SJSA1 (cell line): ENCODE measurements at places on chromosomes 1 and 21. TPM values are rescaled to one million over a fixed set of nuclear protein-coding genes. Genes with fewer than 3 reads are reported as not detected.

DNA sequence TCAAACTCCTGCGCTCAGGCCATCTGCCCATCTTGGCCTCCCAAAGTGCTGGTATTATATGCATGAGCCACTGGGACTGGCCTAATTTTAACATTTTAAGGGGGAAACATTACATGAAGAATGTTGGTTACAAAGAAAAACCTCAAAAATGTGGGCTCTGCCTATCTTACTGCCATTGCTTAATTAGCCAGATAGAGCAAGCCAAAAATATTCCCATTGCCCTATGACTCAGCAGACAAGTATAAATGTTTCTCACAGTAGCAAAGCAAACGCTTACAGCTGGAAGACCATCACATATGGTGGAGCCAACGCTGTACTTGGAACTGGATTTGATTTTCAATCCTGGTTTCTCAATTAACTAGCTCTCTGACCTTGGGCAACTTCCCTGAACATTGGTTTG, 502.0 kb downstream of the SMYD3 start:
- no peak overlapping the region for H3K4me3 ChIP-seq
- peak; percentile 88 for DNase-seq
- peaks cover 33% of the 10 kb centered on the region for H3K4me1 ChIP-seq
- peak overlapping the region; percentile 73 for H3K27ac ChIP-seq
- H3K36me3 ChIP-seq, result no peaks in the 10 kb centered on the region

DNA sequence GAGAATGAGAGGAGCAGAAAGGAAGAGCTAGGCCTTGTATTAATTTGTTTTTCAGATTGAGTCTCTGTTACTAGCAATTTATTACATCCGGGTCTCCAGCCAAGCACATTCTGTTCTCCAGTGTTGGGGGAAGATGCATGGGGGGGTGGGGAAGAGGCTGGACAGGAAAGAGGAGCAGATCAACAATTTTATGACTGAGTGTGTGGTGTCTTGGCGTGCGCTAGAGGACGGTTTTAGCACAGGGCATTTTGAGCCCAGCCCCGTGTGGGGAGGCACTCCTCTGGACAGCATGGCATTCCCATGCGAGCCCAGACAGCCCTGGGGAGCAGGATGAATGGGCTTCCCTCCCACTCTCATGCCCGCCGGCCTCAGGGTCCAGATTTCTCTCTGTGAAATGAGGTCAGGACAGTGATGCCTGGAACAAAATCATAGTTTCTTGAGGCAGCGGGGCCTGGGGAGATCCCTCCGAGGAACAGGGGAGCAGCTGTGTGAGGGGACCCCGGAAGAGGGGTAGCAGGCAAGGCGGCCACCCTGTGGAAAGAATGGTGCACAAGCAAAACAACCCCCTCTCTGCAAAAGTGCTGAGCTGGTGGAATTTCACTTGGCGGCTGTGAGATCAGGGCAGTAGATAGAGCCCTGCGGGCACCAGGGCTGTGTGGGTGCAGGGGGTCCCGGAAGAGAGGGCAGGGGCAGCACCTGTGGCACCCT, 16.3 kb downstream of the SOX13 start:
- no peak for DNase-seq
- no peaks in the 10 kb centered on the region for H3K27me3 ChIP-seq
- H3K4me3 ChIP-seq, result no peak overlapping the region

DNA sequence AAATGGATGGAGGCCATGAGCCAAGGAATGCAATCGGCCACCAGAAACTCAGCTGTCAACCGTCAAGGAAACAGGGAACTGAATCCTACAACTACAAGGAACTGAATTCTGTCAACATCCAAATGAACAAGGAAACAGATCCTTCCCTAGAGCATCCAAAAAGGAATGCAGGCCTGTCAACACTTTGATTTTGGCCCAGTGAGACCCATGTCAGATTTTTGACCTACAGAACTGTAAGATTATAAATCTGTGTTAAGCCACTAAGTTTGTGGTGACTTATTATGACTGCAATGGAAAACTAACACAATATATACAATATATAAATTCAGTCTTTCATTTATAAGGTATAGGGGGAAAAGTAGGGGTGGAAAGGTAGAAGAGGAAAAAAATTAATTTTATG, 55.3 kb downstream of the SHCBP1L start:
- H3K27me3 ChIP-seq, result no peaks in the 10 kb centered on the region
- no peak overlapping the region for H3K4me3 ChIP-seq
- no peak overlapping the region for H3K27ac ChIP-seq

- peak overlapping the region; percentile 57 for H3K27ac ChIP-seq
- H3K27me3 ChIP-seq, result no peaks in the 10 kb centered on the region; the same call in 1 of the 2 replicates
- DNase-seq, result no peak
- peaks cover 53% of the 10 kb centered on the region for H3K4me1 ChIP-seq
- no peak overlapping the region for H3K4me3 ChIP-seq
- no peaks in the 10 kb centered on the region for H3K36me3 ChIP-seq
These were observed 17.1 kb upstream of the KLHDC8A start for GRCh38 chr1:205373798-205374175.

DNA sequence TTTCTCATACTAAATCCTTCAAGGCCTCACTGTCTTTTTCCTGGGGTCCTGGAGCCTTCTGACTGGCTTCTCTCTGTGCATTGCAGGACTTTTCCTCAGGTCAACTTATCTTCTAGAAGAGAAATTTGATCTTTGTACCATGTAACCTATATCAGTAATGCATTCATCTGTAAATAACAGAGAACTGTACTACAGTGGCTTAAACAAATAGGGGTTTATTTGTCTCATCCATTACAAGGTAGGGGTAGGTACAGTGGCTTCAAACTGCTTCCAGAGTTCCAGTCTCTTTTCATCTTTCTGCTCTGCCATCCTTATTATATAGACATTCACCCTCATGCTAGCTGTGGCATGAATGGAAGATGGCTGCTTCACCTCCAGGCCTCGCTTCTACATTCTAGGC, 29.5 kb upstream of the GTF2B start:
- no peak overlapping the region for H3K27ac ChIP-seq
- H3K4me1 ChIP-seq, result no peaks in the 10 kb centered on the region
- no peak overlapping the region for H3K4me3 ChIP-seq
- no peaks in the 10 kb centered on the region for H3K27me3 ChIP-seq
- DNase-seq, result no peak

DNA sequence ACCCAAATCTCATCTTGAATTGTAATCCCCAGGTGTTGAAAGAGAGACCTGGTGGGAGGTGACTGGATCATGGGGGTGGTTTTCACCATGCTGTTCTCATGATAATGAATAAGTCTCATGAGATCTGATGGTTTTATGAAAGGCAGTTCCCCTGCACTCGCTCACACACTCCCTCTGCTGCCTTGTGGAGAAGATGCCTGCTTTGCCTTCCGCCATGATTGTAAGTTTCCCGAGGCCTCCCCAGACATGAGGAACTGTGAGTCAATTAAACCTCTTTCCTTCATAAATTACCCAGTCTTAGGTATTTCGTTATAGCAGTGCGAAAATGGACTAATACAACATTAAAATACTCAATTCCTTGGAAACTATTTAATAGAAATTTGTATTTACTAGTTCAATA, 99.2 kb downstream of the PROX1 start:
- no peaks in the 10 kb centered on the region for H3K36me3 ChIP-seq
- no peaks in the 10 kb centered on the region for H3K4me1 ChIP-seq
- H3K27me3 ChIP-seq, result 0 out of 2 replicates have a peak, but pooled peaks cover 6% of the 10 kb centered on the region
- no peak overlapping the region for H3K27ac ChIP-seq

DNA sequence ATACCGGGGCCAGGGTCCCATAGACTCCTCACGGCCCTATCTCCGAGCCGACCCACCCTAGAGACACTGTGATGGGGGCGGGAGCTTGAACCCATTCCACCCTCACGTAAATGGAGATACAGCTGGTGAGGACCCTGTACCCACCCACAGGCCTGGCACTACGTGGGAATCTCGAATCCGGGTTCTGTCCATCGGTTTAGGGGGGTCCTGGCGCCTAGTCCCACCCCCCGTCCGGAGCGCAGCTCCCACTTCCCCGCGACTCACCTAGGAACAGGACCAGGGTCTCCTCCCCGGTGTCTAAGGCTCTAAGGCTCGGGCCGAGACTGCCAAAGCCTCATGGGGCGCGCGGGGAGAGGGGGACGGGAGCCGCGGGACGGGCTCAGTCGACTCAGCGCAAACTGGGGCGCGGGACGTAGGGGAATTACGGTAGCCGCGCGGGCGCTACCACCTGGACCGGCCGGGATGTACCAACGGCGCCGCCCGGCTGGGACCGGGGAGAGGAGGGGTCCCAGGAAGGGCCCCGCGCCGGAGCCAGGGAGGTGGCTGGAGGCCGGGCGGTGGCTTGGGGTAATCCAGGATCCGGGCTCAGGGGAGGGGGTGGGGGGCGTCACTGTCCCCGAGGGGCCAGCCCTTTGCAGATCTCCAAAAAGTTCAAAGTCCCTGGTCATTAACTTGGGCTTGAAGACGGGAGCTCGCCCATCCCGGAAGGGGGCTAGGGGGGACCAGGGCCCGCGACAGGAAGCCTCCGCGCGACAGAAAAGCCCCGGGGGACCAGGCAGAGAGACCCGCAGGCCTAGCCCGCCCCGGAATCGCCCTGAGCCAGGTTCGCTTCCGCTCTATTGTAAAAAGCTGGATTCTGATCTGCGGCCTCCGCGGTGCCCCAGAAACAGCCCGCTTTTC, 1.0 kb downstream of the PLEKHG5 start:
- peak overlapping the region; percentile 44 for H3K4me3 ChIP-seq
- peaks cover 21% of the 10 kb centered on the region for H3K4me1 ChIP-seq
- H3K27me3 ChIP-seq, result no peaks in the 10 kb centered on the region
- H3K27ac ChIP-seq, result peak overlapping the region; percentile 57
- DNase-seq, result peak; percentile 68

GRCh38 chr1:237713916-237714315, 176.8 kb downstream of the ZP4 start:
- no peak overlapping the region for H3K4me3 ChIP-seq
- no peak for DNase-seq
- H3K36me3 ChIP-seq, result no peaks in the 10 kb centered on the region

DNA sequence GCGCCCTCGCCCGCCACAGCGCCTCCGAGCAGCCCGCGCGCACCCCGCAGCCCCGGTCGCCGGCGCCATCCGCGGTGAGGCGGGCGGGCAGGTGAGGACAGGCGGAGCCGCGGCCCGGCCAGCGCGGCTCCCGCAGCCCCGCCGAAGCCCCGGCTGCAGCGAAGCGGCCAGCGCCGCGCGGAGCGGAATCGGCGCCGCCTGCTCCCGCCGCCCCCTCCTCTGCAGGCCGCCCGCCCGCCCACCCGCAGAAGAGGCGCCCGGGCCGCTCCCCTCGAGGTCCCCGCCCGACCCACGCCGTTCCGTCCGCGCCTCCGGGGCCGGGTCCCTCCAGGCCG, 1.3 kb downstream of the PRDM16 start:
- peaks cover 28% of the 10 kb centered on the region for H3K27me3 ChIP-seq
- no peak overlapping the region for H3K27ac ChIP-seq
- no peak for DNase-seq
- H3K4me3 ChIP-seq, result peak overlapping the region; percentile 72
- no peaks in the 10 kb centered on the region for H3K36me3 ChIP-seq

DNA sequence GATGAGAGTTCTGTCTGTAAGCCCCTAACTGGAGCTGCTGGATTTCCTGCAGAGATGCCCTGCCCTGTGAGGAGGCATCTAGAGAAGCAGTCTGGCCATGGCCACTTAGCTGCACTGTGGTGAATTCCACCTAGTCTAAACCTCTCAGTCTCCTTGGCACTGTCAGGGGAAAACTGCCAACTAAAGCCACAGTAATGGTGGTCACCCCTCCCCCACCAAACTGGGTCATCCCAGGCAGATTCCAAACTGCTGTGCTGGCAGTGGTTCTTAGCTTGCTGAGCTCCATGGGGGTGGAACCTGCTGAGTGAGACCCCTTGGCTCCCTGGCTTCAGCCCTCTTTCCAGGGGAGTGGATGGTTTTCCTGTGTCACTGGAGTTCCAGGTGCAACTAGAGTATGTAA, 740.6 kb downstream of the RWDD3 start:
- no peak overlapping the region for H3K4me3 ChIP-seq
- no peaks in the 10 kb centered on the region for H3K36me3 ChIP-seq
- DNase-seq, result no peak
- no peaks in the 10 kb centered on the region for H3K27me3 ChIP-seq
- H3K27ac ChIP-seq, result no peak overlapping the region

DNA sequence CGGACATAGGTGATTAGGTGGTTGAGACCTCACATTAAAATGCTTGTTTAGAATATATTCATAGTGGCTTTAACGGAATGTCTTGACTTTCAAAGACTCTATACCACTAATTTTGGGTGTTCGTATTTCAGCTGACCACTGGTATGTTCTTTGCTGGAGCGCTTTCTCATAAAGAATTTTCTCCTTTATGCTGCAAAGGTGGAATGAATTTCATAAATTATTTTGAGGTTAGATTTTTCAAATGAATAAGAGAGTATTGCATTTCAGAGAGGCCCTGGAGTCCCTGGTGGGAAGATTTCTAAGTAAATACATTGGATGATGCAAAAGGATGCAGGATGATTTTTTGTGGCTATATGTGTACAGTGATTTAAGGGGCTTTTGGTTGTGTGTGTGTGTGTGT, 55.8 kb downstream of the HUNK start:
- H3K4me1 ChIP-seq, result peaks cover 53% of the 10 kb centered on the region
- H3K27ac ChIP-seq, result peak overlapping the region; percentile 70

PCBP3 gene
- total RNA-seq, result 15.2 and 29.4 TPM in 2 replicates

ODR4 gene
- total RNA-seq, result 16.4 and 19.2 TPM in 2 replicates

DDR2 gene
- 52.7 and 62.8 TPM in 2 replicates for total RNA-seq

CD1E gene
- not detected in 2 replicates for total RNA-seq

GUCA2A gene
- total RNA-seq, result not detected in 2 replicates

HCRTR1 gene
- total RNA-seq, result not detected in 2 replicates
